ENCODE measurements at places on chromosomes 7 and 10.

DNA sequence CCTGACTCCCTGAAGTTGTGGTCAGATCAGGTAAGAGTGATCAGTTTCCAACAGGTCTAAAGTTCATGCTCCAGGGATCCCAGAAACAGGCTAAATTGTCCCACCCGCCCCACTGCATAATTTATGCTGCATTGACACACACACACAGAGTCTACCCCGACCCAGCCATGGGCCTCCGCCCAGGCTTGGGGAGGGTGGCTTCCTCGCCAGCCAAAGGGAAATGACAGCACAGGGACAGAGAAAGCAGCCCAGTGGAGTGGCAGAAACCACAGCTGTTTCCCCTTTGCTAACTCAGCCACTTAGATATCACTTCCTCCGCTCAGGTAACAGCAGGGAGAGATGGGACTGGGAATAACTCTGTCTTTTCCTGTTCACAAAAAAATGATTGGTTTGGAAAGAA lies 9.4 kb downstream of the SH3PXD2A start:
- DNase-seq = peak; percentile 25

DNA sequence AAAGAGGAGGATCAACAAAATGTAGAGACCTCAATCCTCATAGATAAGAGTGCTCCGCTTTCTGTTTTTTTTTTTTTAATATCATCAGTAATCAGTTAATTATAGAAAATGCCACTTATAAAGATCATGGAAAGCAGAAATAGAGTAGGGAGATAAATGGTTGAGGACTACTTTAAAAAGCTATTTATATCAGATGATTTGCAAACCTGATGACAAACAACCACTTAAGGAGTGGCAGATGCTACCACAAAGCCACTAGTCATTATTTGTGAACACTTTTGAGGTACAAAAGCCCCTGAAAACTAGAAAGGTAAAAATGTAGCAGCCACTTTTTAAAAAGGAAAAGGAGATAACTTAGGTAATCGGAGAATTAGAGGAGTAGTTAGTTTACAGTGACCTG lies 99.0 kb upstream of the CYP26C1 start:
- no peak for DNase-seq

DNA sequence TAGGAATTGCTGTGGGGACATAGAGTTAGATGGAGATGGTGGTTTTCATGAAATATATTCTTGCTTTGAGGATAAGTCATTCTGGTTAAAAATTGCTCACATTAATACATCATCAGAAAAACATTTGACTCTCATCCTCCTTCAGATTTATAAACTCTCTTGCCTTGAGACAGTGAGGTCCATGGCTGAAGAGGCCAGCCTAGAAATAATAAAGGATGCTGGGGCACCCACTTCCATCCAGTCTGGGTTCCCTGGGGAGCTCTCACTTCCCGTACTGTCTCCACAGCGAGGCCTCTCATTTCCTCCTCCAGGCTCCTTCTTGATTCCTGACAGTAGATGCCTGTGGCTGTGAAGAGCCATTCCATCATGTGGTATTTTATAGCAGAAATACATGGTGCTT lies 73.3 kb upstream of the PRKG1 start:
- no peak for DNase-seq

DNA sequence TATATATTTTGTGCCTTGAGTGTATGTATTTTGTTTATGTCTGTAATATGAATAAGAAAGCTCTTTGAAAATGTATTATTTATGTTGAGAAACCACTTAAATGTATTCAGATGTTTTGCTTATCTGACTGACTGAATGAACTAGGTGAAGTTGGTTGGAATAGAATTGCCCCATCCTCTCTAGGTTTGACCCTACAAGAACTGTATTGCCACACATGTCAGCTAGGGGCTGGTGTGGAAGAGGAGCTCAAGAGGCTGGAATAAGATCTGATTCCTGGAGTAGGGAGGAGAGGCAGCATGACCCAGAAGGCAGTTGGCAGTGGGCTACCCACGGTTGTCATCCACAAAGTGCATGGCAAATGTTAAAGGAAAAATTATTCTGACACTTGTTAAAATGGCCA lies 9.1 kb downstream of the SSMEM1 start:
- DNase-seq = no peak

- no peak for DNase-seq
These were observed 25.8 kb upstream of the AKR1C3 start for GRCh38 chr10:5068274-5068984.

DNA sequence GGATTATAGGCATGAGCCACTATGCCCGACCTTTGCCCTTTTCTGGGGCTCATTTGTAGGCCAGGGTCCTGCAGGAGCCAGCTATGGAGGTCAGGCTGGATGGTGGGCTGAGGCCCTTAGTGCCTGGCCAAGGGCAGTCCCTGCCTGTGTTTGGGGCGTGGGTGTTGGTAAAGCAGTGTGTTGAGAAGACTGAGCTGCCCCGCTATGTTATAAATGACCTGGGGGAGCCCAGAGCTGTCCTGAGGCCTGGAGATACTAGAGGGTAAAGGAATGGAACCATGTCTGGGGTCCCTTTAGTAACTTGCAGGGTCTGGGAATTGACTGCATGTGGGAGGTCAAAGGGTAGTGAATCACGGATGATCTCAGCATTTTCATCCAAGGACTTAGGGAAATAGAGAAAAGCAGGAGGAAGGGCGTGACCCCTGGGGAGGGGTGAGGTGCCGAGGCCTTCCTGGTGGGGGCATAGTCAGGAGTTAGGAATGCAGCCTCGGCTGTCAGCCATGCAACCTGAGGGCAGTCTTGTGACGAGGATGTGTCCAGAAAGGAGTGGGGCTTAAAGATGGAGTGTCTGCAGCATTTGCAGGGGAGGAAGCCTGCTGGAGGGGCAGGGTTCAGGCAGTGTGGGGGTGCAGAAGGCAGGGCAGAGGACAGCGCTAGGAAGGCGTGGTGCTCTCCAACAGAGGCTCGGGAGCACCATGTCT lies 31.5 kb downstream of the TMEM248 start:
- DNase-seq = no peak

GRCh38 chr10:112141292-112141691 lies 42.3 kb downstream of the GPAM start:
- DNase-seq = no peak

DNA sequence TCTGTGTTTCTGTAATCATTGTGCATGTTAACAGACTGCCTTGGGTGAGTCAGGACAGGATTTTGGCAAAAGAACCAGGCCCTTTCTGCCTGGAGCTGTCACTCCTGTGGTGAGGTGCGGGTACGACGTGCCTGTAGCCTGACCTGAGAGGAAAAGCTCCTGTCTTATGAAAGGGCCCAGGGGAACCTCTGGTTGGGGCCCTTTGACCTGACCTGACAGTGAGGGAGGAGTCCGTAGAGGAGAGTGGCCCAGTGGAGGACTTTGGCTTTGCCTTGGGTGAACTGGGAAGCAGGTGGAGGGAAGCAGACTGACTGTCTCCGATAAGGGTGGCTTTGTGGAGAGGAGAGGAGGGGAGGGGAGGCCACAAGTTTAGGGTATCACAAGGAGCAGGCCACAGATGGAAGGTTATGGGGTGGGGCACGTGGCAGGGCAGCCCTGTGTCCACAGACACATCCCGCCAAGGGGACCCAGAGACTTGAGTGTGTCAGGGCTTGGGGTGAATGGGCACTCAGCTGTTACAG lies 6.9 kb downstream of the PFKP start:
- no peak for DNase-seq

DNA sequence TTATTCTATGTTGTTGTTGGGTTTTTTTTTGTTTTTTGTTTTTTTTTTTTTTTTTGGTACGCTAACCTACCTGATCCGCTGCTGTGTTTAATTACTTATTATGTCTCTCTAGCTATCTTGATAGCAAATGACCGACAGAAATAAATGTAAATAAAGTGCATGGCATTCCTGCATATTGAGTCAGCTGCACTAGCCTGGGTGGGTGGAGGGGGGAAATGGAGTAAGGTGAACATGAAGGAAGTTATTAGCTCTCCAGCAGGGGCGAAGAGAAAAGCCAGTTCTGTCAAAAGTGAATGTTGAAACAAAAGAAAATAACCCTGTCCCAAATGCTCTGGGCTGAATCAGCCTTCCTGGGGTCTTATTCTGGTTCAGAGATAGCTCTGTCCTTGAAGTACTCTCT lies 210.7 kb upstream of the MDFIC start:
- DNase-seq = no peak

- DNase-seq = no peak
These were observed 150.7 kb downstream of the CFTR start for GRCh38 chr7:117630501-117630900.

Measured in stimulated activated CD4-positive, alpha-beta T cell treated with anti-CD3 and anti-CD28 coated beads, TNF-alpha, amount 100 ng/mL, for 24 hours (primary cell).